Astrocyte of the cerebellum (primary cell): ENCODE measurements at places on chromosomes 2 and 18.

DNA sequence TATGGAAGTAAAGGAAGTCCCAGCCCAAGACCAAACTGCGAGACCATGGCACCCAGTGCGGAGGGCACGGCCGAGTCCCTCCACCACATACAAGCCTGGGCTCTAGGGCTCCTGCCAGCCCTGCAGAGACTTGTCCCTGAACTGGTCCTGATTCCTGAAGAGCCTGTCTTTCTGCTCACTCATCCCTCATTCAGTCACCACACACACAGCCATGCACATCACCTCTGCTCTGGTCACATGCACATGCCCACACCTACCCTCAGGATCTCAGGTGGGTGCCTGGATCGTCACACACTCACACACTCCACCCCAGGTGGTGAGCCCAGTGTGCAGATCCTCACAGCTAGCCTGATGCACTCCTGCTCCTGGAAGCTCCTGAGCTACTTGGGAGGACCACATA, 71.4 kb upstream of the LAPTM4A start:
- no peak for DNase-seq

DNA sequence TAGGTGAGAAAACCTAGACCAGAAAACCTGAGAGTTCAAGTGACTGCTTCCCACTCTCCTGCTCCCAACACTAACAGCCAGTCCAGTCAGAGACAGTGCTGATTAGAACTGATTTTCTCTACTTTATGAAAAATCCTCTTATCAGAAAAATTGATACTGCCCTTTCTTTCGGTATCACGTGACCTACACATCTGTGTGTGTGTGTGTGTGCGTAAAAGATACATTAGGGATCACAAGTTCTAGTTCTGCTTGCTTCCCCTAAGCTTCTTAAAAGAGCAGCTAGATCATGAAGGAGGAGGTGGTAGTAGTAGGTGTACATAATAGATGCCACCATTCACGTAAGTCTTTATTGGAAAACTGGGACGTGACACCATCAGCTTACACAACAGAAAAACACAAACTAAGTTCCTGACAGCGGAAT, 1.5 kb downstream of the ARL5A start:
- DNase-seq: no peak

- no peak for DNase-seq
These were observed at the start of gene DPP4 for GRCh38 chr2:162073888-162074631. Gene DPP4, minus strand, starts transcription at chr2:162074215. Its CDS starts 234 bp downstream, at chr2:162073981.

DNA sequence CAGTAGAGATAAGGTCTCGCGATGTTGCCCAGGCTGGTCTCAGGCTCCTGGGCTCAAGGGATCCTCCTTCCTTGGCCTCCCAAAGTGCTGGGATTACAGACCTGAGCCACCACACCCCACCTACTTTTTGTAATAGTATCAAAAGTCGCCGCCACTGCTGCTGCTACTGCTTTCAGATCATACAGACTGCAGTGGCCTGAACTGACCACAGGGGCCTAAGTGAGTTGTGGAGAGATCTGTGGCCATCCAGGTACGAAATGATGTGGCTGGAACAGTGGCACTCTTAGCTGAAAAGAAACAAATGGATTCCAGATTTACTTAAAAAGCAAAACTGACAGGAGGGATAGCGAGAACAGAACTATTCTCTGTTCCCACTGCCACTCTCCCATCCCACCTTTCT, 32.9 kb upstream of the POMC start:
- no peak for DNase-seq

DNA sequence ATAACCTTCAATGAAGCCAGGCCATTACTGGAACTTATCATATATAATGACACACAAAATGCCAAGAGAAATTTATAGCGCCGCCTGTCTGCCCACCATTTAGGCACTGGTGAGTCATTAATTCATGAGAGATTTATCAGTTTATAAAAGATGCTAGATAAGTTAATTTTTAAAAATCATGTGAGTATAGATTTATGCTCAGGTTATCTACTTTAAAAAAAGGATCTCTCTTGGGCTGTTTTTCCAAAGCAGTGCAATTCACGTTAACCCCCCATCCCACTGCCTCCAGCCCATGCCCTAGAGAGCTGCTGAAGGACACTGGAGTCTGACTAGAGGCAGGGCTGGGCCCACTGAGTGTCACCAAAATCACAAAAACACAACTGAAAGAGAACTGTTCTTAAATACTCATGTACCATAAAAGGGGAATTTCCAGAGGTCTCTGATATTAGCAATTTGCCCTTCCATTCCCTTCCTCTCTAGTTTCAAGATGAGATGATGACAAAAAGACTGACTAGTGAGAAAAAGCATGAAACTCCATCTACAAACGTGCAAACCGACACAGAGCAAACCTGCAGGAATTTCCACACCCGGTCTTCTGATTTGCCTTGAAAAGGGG, 160.8 kb downstream of the BCL2 start:
- DNase-seq: no peak

DNA sequence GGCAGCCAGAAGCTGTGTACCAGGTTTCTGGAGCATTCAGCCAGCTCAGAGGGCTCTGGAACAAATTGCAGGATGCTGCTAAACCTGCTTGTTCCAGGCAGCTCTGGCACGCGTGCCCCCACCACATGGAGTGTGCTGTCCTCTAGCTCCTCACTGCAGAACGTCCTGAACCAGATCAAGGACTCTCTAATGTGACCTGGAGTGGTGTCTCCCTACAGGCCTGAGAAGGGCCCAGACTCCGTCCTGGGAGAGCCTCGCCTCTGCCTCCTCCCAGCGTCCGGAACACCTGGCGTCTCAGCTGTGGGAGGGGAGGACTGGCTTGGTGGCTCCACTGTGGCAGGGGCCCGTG, 115.6 kb upstream of the GPC1 start:
- DNase-seq: no peak

GRCh38 chr2:91442246-91442905, 2750.9 kb downstream of the RPIA start:
- no peak for DNase-seq
